ENCODE measurements at places on chromosomes 5 and 9.

GRCh38 chr5:66789434-66789833, 193.2 kb downstream of the MAST4 start:
- DNase-seq, result no peak

- DNase-seq, result no peak
These were observed 151.8 kb upstream of the TLX3 start for GRCh38 chr5:171157276-171157675.

- no peak for DNase-seq
These were observed 227.3 kb downstream of the MCTP1 start for GRCh38 chr5:95057615-95058014.

DNA sequence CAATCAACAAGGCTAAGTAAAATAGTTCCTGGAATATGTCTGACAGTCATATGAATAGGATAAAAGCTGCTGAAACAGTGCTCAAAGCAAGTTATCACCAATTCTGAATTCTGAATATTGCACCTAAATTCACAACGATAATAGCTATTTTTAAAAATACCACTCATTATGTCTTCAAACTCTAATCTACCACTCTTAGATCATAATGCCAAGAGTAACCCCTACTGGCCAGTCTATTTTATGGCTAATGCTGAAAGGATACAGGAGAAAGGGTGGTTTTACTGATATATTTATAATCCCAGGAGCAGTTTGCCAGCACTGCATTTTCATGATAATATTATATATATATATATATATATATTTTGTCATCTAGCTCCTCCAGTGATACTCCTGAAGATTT, 232.8 kb downstream of the PDE4D start:
- no peak for DNase-seq

DNA sequence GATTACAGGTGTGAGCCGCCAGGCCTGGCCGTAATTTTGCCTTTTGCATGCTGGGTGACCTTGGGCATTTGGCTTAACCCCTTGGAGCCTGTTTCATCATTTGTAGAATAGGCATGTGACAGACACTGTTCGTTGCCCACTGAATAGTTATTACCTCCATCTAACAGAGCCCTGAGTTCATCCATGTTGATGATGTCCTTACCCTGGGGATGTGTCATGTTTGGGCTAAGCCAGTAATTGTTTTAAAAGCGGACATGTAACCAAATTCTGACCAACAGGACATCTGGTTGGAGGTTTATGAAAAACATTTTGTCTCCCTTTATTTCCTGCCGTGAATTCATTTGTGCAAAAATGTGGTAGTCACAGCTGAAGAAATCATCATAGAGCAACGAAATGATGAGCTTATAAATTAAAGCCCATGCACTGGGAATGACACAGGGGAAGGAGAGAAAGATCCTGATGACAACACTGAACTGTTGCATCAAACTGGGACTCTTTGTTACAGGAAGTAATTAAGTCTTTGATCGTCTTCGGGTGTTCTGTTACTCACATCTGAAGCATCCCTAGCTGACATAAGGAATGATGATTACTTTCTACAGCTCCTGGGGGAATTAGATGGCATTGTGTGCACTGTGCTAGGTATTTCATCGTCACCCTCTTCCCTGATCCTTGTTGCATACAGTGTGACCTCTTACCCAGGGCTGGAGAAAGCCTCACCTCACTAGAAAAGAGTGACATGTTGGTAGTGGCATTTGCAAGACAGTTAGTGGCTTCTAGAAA, 117.8 kb downstream of the FGF18 start:
- peak; percentile 23 for DNase-seq

DNA sequence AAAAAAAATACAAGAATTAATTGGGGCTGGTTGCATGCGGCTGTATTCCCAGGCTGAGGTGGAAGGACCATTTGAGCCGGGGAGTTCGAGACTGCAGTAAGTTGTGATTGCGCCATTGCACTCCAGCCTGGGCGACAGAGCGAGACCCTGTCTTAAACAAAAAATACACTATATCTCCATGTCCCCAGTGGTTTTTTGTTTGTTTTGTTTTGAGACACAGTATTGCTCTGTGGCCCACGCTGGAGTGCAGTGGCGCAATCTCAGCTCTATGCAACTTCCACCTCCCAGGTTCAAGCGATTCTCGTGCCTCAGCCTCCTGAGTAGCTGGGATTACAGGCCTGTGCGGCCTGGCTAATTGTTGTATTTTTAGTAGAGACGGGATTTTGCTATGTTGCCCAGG, 1.2 kb downstream of the COQ4 start:
- DNase-seq, result no peak
